ENCODE measurements at places on chromosomes 4 and X. TPM values are rescaled to one million over a fixed set of nuclear protein-coding genes. Genes with fewer than 3 reads are reported as not detected.

DNA sequence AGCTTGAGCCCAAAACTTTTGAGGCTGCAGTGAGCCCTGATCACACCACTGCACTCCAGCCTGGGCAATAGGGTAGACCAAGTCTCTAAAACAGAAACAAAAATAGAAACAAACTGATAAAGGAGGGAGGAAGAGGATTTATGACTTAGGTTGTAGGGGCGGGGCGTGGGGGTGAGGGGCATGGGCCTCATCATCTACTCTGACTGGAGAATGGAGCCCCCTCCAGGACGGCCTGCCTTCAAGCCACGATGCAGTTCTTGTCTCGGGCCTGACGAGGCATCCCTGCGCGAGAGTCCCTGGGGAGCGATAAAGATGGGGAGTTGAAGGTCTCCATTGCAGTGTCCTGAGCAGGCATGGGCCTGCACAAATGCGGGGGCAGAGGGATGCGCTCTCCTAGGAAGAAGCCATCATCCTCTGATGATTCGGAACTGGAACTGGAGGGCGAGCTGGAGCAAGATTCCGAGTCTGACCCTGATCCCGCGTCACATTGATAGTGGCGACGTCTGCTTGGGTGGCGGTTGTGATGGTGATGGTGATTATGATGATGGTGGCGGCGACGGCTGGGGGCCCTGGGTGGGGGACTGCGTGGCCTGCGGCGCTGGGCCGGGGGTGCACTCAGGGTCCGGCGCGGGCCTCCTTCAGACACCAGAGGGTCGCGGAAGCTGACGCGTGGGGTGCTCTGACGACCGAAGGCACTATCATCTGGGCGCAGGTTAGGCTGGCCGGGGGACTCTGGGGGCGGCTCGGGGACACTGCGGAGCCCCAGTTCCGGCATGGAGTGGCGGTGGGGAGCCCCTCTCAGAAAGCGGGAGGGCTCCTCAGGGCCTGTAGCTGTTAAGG is 4.0 kb downstream of the PLP2 start:
- no peak for DNase-seq

GRCh38 chr4:99586322-99586721 is 11.7 kb downstream of the MTTP start:
- no peak for DNase-seq

- DNase-seq = no peak
Observed at GRCh38 chr4:166481739-166482138, 608.7 kb downstream of the TLL1 start.

DNA sequence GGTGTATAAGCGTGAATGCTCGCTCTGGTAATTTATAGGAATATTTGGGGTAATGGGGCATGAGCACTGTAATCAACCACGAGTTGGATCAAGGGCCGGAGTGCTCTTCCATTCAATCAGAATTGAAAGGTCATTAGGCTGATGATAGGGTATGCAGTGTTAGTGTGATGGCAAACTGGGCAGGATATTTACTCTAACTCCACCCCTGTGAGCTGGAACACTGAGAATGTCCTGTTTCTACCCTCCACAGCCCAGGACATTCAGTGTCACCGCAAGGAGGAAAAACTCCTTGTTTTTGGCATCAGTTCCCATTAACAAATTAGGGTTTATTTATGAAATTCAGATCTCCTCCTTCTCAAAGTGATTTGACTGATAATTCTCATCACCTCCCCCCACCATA is 137.8 kb downstream of the HS6ST2 start:
- no peak for DNase-seq

- DNase-seq = no peak
Observed at GRCh38 chrX:145502670-145503069, 255.4 kb downstream of the SPANXN1 start.

DNA sequence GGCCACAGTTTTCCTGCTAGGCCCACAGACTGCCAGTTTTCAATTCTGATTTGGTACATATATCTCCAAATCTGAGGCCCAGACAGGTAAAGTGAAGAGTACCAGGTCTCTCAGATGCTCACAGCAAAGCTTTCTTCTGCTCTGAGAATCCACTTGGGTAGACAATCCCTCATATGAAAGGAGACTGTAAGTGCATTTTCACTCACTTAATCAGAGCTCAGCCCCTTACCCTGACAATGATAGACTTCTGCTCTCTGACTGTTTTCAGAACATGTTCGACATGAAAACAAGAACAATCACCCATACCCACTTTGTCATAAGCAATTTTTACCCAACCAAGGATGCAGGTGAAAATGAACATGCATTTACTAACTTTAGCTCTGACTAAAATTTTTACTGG is 7.1 kb downstream of the GPRIN3 start:
- DNase-seq = peak; percentile 42

DNA sequence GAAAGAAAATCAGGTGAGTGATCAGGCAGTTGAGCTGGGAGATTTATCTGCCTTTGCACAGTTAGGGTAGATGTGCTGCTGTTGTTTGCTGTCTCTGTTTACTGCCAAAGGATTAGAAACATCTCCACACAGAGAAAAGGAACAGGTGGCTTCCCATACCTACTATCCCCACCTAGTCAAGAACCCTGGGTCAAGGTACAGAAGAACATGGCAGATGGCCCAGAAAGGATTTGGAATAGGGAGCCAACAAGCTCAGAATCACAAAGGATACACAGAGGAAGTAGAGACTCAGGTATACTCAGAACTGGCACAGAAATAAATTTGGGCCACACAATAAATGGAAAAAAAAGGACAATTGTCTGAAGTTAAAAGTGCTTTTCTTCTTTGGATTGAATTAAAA is 64.3 kb downstream of the TIGD2 start:
- peak; percentile 71 for DNase-seq

DNA sequence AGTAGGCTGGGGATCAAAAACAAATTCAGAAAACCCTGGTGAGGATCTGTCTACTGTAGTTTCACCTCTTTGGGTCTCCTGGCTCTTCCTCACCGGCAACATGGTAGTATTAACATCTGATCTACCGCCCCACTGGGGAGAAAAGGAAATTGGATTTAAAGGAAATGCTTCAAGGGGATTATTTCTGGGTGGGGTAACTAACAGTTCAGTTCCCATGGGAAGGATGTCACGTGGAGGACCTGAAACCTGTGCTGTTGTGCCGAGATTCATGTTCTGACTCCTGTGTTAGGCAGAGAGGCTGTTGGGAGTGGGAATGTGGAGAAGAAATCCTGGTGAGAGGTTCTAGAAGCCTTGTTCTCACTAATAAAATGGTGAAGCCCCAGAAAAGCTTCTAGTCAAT is 254.4 kb downstream of the BCOR start:
- DNase-seq = no peak

GRCh38 chr4:165991325-165992180 is 118.5 kb downstream of the TLL1 start:
- DNase-seq = peak; percentile 56

DNA sequence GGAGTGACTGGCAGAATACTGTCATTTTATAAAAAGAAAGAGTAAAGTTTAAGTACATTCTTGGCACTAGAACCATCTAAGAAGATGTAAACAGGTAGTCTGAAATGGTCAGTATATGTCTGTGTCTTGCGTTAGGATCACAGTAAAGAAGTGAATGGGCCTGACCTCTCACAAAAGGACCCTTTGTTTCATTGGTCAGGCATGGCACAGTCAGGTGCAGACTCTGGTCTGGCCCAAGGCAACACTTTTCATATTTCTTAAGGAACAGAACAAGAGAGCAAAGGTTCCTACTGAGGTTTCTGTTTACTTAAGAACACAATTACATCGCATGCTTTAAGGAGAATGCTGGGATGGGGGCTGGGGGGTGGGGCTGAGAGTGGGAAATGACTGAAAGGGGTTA is 48.1 kb downstream of the RPGR start:
- no peak for DNase-seq

DNA sequence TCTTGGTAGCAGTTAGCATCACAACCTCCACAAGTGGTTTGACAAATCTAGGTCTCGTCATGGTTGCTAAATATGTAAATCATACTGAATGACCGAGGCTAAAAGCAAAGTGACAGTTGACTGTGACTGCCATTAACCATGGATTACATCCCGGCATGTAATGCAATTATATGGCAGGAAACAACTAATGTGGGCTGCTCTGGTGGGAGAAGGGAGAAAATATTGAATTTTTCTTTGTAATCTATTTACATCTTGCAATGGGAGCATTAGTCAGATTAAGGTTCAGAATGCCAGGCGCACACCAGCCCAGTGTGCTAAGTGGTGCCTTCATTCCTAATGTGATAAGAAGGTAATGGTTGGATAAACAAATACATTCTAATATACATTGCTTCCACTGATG is 35.8 kb downstream of the UNC5C start:
- DNase-seq = no peak

- DNase-seq = no peak
Observed at GRCh38 chr4:119641765-119642164, 13.2 kb upstream of the PDE5A start.

- no peak for DNase-seq
Observed at GRCh38 chrX:802846-803245, 172.3 kb downstream of the SHOX start.

- no peak for DNase-seq
Observed at GRCh38 chr4:109574931-109575804, 15.1 kb downstream of the MCUB start.

DNA sequence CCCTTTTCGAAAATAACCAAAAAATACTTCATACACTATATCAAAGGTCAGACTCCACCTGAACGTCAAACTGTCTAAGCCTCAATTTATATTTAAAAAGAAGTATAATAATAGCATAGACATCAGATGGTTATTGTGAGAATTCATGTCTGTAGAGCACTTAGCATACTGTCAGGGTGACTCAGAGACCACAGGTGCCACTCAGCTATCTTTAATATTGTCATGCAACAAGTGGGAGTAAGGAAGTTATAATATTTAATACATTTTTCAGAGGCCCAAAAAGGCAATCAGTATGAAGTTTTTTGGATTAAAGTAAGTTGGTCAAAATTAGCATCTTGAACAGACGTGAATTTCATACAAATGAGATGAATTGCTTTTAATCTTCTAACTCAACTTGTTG is 93.3 kb downstream of the PHOX2B start:
- no peak for DNase-seq

The RTL9 gene
- total RNA-seq = not detected

The SASH3 gene
- total RNA-seq = not detected

The CFI gene
- not detected for total RNA-seq

The ARHGAP4 gene
- 55.7 TPM for total RNA-seq

The REELD1 gene
- not detected for total RNA-seq

The RTL5 gene
- total RNA-seq = 2.0 TPM

The HPGD gene
- not detected for total RNA-seq

The ATP1B4 gene
- total RNA-seq = not detected

The PAGE5 gene
- not detected for total RNA-seq
